Foreskin fibroblast (primary cell): ENCODE measurements at places on chromosomes 11 and 22.
A peak's percentile ranks its signal among the peaks of the same experiment; 100 is the strongest.

DNA sequence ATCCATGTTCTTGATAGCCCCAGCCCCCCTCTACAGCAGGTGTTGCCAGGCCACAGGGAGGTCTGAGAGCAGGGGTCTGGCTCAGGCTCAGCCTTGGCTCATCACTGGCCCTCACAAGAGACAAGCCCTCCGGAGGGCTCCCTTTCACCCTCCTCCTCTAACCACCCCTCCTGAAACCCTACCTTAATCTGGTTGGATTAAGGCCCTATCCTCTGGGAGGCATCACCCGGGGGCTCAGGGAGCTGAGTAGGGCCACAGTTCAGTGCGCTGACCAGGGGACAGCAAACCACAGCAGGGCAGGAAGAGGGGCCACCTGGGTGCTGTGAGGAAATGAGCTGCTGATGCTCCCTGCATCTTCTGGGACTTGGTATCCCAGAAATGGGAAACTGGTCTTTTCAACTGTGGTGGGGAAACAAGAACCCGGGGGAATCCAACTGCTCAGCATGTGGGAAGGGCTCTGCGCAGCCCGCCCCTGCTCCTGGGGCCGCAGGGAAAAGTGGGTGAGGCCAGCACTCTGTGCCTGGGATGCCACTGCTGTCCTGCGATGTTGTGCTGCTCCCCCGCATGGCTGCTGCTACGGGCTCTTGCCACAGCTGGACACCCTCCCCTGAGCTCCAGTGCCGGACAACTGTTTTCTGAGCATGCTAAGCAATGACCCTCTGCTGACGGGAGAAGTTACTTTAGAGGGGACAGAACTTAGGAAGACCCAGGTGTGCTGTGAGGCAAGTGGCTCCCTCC, 17.5 kb downstream of the ADORA2A start:
- DNase-seq: no peak

GRCh38 chr11:108498046-108498815, at the start of gene POGLUT3:
POGLUT3 (minus strand) TSS chr11:108498384; CDS start chr11:108498366, 18 bp downstream.
- DNase-seq: peak; percentile 74

GRCh38 chr11:3052109-3052479, 5.1 kb downstream of the CARS1 start:
- peak; percentile 19 for DNase-seq

DNA sequence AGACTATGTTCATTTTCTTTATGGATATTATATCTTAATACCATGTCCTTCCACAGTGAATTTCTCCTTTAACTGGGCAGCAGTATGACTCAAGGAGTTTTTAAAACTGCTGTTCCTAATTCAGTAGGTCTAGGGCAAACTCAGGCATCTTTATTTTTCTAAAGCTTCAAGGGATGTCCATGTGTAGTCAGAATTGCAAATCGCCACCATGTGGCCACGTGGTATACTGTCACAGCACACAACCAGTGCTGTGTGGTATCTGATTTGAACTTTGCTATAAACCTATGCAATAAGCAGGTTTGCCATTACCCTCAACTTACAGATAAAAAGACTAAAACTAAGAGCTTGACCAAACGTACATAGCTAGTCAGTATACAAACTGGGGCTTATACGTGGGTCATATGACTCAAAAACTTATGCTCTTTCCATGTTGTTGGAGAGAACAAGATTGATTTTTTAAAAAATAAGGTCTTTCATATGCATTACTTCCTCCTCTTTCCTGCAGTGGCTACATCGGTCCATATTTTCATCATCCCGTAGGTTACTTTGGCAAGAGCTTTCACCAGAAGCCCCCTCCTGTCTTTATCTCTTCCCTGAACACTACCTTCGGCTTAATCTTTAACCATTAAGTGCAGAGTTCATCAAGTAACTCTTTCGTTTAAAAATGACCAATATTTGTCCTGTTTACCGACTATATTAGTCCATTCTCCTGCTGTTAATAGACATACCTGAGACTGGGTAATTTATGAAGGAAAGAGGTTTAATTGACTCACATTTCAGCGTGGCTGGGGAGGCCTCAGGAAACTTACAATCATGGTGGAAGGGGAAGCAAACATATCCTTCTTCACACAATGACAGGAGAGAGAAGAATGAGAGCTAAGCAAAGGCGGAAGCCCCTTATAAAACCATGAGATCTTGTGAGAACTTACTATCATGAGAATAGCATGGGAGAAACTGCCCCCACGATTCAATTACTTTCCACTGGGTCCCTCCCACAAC, 8.0 kb upstream of the HTATIP2 start:
- peak; percentile 83 for DNase-seq

- DNase-seq: peak; percentile 58
Measured at GRCh38 chr22:32701034-32701433, 100.5 kb upstream of the TIMP3 start.

GRCh38 chr11:34633640-34633989, 12.7 kb downstream of the EHF start:
- no peak for DNase-seq

DNA sequence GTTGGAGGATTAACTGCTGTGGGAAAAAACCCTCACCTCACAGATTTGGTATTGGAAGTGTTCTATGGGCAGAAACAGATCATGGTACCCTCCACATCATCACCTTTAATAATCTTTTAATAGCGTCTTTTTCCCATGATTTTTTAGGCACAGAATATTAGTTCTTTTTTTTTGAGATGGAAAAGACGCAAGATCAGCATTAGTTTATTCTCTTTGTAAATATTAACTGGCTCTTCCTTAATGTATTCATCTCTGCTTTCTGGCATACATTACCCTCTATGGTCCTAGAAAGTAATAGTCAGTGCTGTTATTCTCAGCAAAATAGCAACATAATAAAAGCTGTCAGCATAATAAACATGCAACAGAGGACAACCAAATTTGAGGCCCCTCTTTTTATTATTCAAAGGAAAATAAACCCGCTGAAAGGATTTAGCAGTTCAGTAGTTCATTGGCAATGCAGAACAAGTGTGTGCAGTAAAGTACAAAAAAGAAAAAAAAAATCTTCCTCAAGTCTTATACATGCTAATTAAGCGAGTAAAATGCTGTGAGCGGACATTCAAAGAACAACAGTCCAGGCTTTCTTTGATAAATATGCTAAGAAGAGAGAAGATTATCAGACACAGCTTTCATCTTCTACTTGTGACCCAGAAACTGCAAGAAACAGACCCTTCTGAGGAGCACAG, 37.5 kb upstream of the DDI1 start:
- DNase-seq: no peak

DNA sequence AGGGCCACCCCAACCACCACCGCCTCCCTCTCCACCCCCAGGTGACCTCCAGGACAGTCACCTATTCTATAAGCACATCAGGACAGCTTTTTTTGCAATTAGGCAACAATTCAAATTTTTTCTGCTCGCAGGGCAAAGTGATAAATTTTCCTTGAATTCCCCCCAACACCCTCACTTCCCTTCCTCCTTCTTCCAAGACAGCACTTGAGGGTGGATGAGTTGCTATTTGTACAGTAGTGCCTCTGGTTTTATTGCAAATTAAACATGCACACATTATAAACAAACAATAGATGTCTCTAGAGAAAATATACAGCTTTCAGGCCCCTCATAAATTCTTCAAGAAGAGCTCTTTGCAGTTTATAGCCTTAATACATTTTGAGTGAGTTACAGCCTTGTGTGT, 80.9 kb upstream of the USP47 start:
- DNase-seq: no peak

GRCh38 chr11:34165786-34166555, 60.5 kb downstream of the NAT10 start:
- no peak for DNase-seq

- peak; percentile 29 for DNase-seq
Measured at GRCh38 chr11:126719740-126720139, 280.8 kb downstream of the KIRREL3 start.

- DNase-seq: peak; percentile 93
Measured at GRCh38 chr11:35579557-35580396, 38.5 kb upstream of the FJX1 start.

DNA sequence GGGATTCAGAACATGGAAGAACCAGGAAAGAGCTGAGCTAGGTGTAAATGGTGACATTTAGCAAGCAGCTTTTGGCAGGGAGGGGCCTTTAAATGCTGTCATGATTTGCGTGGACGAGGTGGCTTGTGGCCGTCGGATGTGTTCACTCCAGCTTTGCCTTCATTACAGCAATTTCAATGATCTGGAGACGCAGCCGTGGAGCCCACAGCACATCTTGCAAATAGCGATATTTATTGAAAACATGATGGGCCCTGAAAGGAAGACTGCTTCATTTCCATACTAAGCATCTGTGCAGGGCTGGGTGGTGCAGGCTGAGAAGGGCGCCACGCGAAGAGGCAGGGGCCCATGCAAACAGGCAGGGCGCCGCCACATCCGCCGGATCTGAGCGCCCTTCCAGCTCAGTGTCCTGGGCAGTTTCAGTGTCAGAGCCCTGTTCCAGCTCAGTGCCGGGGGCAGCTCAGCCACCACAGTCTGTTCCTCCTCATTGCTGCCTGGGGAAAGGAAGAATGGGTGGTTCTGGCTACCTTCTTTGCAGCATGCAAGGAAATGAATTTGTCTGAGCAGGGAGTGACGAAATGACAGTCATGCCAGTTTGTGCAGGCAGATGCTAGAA, 111.1 kb upstream of the TTC12 start:
- no peak for DNase-seq

- DNase-seq: no peak
Measured at GRCh38 chr11:133826866-133827265, 18.4 kb downstream of the SPATA19 start.

- DNase-seq: no peak
Measured at GRCh38 chr22:21034989-21035388, 2.6 kb upstream of the SLC7A4 start.

DNA sequence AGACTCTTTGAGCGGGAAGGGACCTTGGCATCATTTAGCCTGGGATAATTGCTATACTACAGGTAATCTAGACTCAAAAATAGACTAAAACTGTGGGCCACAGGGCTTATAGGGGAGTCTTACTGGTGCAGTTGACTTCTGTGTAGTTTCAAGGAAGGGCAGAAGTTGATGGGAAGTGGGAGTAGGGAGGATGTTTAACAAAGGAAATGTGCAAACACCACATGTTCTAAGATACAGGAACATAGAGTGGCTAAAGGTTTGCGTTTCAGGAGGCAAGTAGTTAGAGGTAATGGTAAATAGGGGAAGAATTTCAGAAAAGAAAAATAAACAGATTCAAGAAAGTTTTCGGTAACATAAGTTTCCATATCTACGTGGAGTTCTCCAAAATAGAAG, 14.4 kb upstream of the SORL1 start:
- DNase-seq: no peak

GRCh38 chr11:10443721-10444235, 11.3 kb upstream of the AMPD3 start:
- DNase-seq: no peak

DNA sequence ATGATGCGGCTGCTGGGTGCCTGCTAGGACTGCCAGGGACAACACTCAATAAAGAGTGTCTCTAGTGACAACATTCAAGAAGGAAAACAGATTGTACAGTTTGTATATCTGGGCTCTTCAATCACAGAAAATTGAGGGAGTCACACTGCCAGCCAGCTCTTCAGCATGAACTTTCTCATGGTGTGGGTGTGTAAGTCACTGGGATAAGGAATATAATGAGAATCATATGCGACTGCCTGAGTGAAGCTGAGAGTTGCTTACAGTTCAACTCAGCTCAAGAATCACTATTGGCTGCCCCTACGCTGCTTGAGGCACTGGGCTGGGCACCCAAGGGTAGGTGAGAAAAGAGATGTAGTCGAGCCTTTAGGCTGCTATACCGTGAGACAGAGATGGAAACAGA, 328.1 kb upstream of the PITPNB start:
- DNase-seq: peak; percentile 74

DNA sequence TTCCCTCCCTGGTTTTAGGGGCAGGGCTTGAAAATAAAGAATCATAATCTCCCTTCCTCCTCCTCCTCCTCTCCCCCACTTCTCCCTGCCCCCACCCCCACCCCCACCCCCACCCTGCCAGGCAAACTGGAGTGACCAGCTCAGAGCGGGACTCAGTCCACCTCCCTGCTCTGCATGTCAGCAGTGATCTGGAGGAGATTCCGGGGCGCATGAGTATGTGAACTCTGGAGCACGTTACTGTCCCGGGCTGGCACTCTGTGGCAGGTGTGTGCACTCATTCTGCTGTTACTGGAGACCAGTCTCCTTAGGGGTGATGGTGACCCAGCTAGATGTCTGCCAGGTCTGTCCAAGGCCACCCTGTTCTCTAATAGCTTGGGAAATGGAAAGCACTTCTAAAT, 33.9 kb downstream of the MARK2 start:
- no peak for DNase-seq

DNA sequence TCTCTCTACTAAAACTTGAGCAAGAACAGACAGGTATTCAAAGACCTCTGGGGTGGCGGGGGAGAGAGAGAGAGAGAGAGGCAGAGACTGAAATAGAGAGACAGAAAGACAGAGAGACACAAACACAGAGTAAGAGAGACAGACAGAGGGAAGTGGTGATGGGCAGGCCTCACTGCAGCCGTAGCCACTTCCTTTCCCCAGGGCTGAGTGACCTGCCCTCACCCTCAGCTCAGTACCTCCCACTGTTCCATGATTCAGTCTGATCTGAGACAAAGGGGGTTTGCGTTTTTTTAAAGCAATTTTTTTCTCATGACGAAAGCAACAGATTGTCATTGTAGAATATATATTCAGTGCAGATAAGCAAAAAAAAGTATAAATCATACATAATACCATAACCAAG, 607.9 kb upstream of the B3GAT1 start:
- DNase-seq: no peak
